ENCODE measurements at places on chromosomes 6 and 20.

DNA sequence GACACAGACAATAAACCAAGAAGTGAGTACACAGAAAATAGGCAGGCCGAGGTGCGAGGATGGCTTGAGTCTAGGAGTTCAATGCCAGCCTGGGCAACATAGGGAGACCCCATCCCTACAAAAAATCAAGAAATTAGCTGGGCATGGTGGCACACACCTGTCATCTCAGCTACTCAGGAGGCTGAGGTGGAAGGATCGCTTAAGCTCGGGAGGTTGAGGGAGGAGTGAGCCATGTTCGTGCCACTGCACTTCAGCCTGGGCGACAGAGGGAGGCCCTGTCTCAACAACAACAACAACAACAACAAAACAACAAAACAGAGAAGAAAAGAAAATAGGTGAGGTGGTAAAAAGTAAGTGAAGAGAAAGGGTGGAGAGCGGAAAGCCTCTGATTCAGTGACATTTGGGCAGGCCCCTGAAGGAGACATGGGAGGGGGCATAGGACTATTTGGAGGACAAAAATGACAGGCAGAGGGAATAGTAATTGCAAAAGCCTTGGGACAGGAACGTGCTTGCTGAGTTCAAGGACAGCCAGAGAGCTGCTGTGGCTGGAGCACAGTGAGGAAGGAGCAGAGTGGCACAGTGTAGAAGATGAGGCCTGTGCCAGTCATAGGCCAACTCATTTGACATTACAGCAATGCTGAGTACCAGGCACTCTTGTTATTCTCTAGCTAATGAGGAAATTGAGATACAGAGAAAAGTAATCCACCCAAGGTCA is 160.6 kb downstream of the VEGFA start:
- DNase-seq = no peak

DNA sequence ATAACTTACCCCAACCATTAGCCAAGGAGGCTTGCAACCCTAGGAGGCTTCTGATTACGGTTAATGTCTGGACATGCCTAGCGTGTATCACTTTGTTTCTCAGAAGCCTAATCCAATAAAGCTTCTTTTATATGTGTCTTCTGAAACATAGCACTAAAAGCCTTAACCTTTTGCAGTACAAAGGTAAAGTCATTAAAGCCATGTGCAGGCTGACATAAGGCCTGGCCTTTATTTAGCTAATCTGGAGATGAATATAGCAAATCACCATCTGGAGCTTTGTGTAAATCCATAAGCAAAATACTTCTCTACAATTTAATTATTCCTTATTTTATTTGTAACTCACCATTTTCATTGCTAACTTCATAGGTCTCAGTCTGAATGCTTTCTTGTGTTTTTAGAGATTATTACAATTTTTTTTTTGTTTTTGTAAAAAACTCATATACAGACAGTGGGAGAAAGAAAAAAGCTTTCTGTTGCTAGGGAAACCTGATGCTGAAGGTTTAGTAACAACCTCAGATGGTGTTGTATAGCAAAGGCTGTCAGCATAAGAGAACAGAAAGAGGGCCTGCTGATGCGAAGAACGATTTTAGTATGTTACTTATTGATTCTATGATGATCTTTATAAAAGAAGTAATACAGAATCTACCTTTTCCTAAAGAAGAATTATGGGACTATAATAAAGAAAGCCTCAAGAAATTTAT is at the start of gene EYS:
Gene EYS (minus strand): TSS at position 101 of the 701 bp plus-strand sequence. CDS start 211,816 bp downstream, outside the sequence.
- DNase-seq = no peak

DNA sequence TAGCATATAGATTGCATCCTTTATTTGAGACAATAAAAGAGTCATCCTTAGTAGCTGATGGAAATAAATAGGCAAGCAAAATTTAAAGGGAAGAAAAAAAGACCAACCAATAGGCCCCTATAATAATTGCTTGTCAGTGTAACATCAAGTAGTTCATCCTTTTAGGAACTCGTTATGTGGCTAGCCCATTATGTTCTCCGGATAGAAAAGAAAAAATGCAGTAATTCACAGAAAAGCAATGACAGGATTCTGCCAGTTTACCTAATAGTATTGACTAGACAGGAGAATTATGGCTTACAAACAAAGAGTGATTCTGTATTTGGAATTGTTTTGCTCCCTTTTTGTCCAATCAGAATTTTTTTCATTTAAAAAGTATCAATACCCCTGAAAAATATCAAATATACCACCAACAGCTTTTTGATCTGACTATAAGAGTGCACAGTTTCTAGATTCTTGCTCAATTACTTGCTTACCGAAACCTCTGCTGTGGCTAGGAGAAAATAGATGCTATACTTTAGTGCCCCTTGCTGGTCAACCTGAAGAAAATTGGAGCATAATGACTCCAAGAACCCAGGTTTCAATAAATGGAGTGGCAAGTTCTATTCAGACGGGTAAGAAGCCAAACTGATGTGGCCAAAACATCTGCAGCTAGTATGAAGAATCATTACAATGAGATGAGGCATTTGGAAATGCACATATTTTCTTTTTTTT is 91.5 kb upstream of the SASH1 start:
- no peak for DNase-seq

DNA sequence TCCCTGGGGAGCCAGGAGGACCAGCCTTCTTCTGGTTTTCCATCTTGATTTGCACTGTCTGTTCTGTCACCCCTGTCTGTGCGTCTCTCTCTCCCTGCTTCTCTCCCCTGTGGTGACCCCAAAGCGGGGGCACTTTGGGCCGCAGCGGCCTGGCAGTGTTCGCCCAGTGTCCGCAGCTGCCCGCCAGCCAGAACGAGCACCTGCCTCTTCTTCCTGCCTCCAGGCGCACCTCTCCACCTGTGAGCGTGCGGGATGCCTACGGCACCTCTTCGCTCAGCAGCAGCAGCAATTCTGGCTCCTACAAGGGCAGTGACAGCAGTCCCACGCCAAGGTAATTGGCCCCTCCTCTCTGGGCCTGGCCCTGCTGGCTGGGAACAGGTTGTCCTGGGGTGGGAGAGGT is 30.8 kb downstream of the SNPH start:
- no peak for DNase-seq

DNA sequence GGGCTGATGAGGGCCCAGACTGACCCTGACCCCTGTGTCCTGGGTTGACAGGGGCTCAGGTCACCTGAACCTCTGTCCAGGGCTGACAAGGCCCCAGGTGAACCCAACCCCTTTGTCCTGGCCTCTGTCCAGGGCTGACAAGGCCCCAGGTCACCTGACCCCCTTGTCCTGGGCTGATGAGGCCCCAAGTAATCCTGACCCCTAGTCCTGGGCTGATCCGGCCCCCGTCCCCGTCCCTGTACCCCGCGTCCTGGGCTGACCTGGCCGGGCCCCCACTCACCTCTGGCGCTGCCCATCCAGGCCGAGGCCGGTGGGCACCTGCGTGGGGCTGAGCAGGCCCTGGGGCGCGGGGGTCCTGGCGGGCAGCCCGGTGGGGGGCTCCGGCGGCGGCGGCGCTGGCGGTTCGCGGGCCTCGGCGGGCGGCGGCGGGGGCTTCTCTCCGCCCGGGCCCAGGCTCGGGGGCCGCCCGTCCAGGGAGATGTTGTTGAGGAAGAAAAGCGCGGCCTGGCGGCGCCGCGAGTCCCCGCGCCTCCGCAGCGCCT is 379 bp downstream of the CABLES2 start:
- DNase-seq = no peak

DNA sequence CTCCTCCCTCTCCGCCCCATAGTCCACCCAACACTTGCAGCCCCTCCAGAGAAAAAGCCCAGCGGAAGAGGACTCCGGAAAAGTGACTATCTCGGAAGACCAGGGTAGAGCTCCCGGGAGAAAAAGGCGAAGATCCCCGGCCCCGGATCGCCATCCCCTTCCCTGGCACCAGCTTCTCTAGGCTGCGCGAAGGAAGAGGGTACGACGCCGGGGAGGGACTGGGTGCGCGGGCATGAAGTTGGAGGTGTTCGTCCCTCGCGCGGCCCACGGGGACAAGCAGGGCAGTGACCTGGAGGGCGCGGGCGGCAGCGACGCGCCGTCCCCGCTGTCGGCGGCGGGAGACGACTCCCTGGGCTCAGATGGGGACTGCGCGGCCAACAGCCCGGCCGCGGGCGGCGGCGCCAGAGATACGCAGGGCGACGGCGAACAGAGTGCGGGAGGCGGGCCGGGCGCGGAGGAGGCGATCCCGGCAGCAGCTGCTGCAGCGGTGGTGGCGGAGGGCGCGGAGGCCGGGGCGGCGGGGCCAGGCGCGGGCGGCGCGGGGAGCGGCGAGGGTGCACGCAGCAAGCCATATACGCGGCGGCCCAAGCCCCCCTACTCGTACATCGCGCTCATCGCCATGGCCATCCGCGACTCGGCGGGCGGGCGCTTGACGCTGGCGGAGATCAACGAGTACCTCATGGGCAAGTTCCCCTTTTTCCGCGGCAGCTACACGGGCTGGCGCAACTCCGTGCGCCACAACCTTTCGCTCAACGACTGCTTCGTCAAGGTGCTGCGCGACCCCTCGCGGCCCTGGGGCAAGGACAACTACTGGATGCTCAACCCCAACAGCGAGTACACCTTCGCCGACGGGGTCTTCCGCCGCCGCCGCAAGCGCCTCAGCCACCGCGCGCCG is 822 bp downstream of the FOXQ1 start:
- DNase-seq = no peak

DNA sequence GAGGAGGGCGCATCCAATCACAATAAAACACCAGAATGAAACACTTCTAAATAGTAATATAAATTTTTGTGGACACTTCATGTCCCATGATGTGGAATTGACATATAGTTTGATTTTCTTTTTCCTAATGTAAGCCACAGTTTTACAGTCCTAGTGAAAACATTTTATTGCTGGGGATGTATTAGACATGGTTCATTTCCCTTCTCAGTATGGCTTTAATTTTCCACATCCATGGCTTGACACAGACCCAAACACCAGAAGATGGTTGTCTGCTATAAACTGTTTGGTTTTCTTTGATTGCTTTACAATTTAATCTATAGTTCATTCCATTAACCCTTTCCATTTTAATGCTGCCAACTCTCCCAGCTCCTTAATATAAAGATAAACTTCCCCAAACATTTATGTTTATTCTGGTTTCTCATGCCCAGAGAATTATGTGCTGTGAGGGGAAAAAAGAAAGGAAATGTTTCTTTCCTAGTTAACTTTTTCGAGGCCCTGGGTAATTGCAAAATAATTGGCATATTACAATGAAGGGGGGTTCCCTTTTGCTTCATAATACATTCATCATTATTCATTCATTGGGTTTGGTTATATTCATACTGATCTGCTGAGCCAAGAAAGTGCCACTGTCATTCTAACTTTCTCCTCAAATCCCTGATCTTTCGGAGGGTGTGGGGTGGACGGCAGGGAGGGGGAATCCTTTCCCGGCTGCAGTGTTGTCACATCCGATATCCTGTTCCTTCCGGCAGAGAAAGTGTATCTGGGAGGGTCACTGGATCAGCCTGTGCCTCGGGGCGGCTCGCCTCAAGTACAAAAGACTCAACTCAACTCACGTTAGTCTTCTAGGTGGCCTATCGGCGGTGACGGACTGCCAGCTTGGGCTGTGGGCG is 127.6 kb upstream of the TFAP2D start:
- DNase-seq = no peak

DNA sequence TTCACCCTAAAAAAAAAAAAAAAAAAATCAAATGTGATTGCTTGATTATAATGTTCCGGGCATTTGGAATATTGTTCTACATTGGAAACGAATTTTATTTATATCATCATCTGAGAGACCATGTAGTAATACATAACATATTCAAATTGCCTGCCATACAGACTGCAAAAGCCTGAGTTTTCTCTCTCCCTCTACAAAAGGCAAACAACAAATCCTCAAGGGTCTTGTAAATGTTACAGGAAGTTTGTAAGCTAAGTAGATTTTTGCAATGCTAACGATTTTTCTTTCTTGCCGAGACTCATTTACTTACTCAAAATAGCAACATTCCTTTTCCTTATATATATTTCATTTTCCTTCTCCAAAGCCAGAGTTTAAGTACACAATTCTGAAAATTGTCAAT is 49.0 kb upstream of the HTR1E start:
- no peak for DNase-seq

DNA sequence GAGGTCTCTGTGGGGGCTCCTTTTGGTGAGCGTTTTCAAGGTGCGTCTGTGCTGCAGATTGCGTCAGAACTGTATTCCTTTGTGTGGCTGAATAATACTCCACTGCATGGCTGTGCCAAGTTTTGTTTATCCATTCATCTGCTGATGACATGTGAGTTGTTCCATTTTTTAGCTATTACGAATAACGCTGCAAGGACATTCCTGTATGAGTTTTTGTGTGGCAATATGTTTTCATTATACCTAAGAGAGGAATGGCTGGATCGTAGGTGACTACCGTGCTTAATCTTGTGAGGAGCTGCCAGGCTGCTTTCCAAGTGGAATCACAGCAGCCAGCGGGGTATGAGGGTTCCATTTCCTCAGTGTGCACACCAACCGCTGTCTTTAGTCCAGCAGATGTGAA is 1.1 kb upstream of the DACT2 start:
- no peak for DNase-seq

DNA sequence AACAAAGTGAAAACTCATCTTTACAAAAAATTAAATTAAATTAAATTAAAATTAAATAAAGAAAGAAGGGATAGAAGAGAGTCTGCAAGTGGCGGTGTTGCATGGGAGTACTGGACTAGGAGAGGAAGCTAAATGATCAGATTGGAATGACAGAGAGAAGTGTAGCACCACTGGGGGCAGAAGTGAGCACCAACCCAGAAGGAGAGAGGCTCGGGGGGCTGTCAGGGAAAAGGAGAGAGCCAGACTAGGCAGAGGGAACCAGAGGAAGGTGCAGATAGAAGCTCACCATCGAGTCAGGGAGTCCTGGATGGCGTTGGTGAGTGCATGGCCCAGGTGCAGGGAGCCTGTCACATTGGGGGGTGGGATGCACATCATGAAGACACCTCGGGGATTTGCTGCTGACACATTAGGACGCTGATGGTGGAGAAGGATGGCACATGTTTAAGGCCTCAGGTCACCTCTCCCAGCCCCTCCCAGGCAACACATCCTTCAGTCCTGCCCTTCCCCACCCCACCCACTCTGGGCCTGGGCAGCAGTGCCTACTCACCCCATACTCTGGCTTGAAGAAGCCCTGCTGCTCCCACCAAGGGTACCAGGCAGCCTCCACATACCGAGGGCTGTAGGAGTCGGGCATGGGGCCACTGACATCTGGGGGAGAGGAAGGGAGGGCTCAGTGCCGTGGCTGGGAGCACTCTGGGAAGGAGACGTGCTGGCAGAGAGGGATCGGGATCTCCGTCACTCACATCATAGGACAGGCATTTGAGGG is 4.0 kb downstream of the VARS1 start:
- no peak for DNase-seq

DNA sequence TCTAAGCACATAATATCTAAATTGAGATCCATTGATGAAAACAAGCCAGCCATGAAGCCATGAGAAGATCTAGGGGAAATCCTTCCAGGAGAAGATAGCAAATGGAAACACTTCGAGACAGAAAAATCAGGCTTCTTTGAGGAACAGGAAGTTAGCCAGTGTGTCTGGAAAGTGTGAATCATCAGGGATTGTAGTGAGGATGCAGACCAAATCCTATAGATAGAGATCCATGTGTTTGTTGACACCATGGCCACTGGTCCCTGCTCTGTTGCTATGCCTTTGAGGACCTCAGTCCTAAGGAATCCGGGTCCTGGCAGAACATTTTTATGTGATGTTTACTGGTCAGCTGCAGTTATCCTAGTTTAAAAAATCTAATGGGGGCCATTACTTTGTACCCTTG is 6.6 kb upstream of the ELOVL2 start:
- DNase-seq = no peak
